Fibroblast of the aortic adventitia (primary cell): ENCODE measurements at places on chromosomes 1 and 21. TPM values are rescaled to one million over a fixed set of nuclear protein-coding genes. Genes with fewer than 3 reads are reported as not detected.

GRCh38 chr1:201566529-201566823 is 27.5 kb downstream of the NAV1 start:
- DNase-seq, result no peak

Gene FALEC
- total RNA-seq, result not detected in 2 replicates

DNA sequence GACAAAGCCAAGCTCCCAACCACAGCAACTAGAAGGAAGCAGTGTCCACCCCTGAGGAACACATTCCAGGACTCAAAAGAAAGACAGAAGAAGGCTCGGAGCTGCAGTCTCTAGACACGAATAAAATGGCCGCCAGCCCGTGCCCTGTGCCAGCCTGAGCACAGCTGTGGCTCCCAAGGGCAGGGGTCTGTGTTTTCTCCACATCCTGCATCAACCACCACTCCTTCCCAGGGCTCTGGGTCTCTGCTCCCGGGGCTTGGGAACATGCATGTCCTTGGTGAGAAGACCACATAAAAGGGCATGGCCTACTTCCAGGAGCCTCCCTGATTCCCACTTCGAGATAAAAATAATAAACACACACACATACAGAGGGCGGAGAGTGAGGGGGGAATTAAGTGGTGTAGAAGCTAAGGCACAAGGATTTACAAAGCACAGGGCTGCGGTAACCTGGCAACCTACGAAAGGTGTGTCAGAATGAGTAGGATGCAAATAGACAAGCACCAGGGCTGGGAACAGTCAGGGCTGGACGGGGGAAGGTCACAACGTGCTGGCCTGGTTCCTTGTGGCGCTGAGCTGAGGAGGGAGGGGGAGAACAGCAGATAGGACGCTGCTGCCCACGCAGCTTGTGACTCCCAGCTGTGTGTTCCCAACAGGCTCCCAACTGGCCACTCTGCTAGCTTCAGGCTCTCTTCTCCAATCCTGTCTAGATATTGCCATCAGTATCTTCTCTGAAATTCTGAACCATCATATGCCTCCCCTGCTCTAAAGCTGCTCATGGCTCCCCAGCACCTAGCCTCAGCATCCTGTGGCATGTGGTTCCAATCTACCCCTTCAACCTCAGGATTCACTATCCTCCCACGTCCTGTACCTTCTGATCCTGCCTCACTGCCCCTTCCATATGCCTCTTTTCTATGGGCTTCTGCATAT is 72.5 kb downstream of the CD34 start:
- DNase-seq, result no peak

GRCh38 chr1:183832459-183832858 is 27.5 kb downstream of the RGL1 start:
- DNase-seq, result no peak

- DNase-seq, result no peak
Measured at GRCh38 chr1:39788426-39788757, 273 bp downstream of the BMP8B start.

Gene SH3D21
- total RNA-seq, result 5.2 and 9.3 TPM in 2 replicates

Gene C1orf146
- total RNA-seq, result not detected in 2 replicates
